HEK293T (cell line): ENCODE measurements at places on chromosomes 7 and 10.

DNA sequence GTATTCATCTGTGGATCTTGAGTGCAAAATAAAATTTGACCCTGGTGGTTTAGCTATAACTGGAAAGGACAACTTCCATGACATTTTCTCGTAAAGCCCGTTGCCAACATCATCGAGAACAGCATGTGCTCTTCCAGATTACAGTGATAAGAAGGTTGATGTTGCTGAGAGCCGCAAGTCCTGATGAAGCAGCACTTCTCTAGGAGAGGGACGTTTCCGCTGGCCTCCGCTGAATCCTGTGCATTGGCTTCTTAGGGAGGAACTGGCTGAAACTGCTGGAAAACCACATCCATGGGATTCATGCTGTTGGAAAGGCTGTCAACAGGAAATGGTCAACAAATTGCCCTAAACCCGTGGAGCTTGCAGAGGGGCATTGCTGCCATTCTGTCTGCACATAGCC lies 21.4 kb upstream of the ABCB5 start:
- no peak for DNase-seq

DNA sequence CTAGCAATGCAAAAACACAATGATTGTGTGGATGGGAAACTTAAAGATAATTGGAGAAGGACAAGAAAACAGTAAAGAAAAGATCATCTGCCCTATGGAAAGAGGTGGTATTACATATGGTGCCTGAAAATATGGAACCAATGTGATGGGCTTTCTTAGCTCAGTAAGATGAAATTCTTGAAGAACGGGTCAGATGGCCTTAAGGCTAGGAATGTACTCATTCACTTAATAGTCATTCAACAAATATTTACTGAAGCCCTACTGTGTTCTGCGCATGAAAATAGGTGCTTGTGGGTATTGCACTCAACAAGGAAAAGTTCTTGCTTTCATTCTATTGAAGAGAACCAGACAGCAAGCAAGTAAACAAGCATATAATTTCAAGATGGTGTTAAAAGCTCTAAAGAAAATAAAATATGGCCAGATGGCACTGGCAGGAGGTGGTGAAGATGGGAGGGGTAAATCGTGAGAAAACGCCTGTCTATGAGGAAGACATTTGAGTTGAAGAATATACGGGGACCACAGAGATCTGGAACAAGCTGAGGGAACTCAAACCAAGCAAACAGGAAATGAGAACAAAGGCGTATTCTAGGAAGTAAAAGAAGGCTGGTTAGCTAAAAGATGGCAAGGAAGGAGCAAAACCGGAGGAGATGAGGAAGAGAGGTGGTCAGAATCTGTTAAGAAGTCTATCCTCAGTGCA lies 179.7 kb downstream of the ANK3 start:
- no peak for DNase-seq

GRCh38 chr10:18229826-18230225 lies 89.6 kb downstream of the CACNB2 start:
- DNase-seq: no peak

DNA sequence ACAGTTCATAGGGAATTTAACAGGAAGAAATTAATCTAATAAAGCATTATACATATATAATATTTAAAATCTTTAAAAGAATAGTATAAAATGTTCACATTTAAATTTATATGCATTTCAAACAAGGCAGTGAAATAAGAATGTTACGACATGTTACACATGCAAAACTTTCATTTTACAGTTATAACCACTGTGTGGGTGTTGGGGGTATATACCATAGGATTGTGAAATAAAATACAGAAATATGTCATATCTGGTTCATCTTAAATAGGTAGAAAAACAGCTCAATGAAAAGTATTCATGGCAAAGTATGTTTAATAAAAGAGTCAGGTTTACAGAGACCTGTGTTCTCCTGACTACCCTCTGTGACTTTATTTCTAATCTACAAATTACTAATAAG lies 45.6 kb downstream of the CHCHD3 start:
- no peak for DNase-seq

GRCh38 chr10:75066271-75066670 lies 45.2 kb upstream of the SAMD8 start:
- no peak for DNase-seq

DNA sequence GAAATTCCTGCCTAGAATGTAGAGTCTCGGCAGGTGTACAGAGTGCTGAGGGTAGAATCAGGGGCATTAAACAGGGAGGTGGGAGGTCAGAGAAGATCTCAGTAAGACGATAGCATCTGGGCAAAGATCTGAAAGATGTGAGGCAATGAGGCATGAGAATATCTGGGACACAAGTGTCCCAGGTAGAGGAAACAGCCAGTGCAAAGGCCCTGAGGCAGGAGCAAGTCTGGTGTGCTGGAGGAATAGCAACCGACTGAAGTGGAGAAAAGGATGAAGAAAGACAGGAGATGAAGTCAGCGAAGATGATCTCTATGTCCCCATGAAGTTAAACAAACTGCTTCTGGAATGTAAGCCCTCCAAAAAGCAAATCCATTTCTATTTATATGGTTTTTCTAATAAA lies 84.4 kb downstream of the USP6NL start:
- DNase-seq: no peak

DNA sequence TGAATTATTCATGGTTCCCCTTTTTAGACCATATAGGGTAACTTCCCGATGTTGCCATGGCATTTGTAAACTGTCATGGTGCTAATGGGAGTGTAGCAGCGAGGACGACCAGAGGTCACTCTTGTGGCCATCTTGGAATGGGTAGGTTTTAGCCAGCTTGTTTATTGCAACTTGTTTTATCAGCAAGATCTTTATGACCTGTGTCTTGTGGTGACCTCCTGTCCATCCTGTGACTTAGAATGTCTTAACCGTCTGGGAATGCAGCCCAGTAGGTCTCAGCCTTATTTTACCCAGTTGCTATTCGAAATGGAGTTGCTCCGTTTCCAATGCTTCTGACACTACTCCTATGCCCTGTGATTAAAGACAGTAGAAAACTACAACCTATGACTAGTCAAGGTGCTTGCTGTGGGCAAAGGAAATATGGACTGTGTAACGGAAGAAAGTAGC lies 18.8 kb upstream of the PAXIP1 start:
- no peak for DNase-seq
